NCI-H1930 (cell line): ENCODE measurements at places on chromosomes 11 and 22.

- DNase-seq = no peak
Measured at GRCh38 chr22:32142600-32142999, 16.5 kb downstream of the C22orf42 start.

- DNase-seq = no peak
Measured at GRCh38 chr11:131534611-131535010, 164.2 kb downstream of the NTM start.

- DNase-seq = no peak
Measured at GRCh38 chr11:128181088-128181480, 406.3 kb downstream of the ETS1 start.

- DNase-seq = no peak
Measured at GRCh38 chr11:123151796-123152195, 43.3 kb downstream of the CLMP start.

GRCh38 chr11:100068116-100068515, 619.0 kb upstream of the ARHGAP42 start:
- no peak for DNase-seq

DNA sequence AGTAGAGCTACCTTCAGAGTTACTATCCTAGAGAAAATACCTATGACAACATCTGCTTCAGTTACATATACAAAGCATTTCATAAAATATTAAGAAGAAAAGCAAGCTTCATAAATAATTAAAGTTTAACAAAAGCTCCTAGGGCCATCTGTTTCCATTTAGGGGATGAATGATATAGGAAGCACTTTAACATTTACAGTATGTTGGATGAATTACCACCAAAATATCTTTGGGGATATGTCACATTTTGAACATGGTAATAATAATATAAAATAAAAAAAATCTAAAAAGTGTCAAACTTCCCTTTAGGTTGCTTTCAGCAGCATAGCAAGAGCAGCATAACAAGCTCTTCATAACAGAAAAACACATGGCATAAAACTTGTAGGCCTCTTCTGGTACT, 104.6 kb downstream of the ATG16L2 start:
- DNase-seq = no peak

DNA sequence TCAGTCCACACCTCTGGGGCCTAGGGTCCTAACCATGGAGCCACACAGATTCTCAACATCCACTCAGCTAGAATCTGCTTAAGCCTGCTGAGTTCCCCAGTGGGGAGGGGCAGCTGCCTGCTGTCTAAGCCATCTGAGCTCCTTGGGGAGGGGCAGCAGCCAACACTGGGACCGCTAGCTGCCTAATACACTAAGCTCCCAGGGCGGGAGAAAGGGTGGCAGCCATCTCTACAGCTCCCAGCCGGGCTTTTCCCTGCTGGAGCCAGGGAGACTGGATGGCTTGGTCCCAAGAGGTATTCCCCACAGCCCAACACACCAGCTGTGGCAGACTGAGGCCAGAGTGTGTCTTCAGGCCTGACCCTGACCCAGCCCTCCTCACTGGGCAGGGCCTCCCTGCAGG, 217.3 kb upstream of the TMEM45B start:
- DNase-seq = no peak
